LHCN-M2 (cell line): ENCODE measurements at places on chromosomes 12 and 14. TPM values are rescaled to one million over a fixed set of nuclear protein-coding genes. Genes with fewer than 3 reads are reported as not detected.

DNA sequence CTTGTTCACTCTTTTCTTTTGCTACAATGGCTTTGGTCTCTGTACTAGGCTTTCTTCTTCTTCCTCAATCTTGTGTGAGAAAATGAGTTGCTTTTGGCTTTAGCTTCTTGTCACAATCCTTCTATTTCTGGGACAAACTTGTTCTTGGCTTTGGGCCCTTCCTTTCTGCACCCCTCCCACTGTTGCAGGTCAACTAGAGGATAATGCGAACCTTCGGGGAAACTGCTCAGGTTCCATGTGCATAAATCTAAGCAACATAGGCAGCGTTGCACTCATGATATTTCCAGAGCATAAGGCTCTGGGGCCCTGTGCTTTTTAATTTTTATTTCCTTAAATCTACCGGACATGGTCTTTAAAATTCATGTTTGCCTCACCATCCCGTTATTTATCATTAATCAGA, 89.8 kb upstream of the LRIG3 start:
- no peak for DNase-seq

GRCh38 chr14:92651106-92651757, 97.2 kb downstream of the LGMN start:
- no peak for DNase-seq

DNA sequence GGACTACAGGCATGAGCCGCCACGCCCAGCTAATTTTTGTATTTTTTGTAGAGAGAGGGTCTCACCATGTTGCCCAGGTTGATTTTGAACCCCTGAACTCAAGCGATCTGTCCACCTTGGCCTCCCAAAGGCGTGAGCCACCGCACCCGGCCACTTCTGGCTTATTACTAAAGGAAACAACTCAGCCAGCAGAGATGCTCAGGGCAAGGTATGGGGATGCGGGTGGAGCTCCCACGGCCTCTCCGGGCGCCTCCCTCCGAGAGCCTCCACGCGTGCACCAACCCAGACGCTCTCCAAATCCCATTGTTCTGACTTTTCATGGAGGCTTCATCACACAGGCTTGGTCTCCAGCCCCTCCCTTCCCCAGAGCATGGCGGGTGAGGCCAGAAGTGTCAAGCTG, 6.1 kb upstream of the GPR132 start:
- DNase-seq: no peak

GRCh38 chr12:51893786-51894185, 5.9 kb downstream of the ANKRD33 start:
- no peak for DNase-seq

DNA sequence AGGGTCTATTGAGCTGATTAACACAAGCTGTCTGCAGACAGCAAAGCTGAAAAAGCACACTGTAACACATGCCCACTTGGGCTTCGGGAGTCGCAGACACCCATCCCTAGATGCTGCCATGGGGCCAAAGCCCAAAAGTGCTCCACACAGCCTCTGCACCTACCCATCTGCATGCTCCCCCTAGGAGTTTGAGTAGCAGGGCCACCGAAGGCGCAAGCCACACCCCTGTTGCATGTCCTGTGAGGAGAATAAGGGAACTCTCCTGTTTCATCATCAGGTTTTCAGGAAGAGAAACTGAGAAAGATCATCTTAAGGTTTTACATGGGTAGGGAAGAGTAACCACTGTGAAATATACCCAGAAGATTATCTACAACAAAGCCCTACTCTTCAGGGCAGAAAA, 5.6 kb upstream of the ST8SIA1 start:
- no peak for DNase-seq

Gene HOXC12
- 0.34 and 0.38 TPM in 2 replicates for total RNA-seq

Gene SLCO1A2
- total RNA-seq: 0.06 and 0.29 TPM in 2 replicates

Gene ACOT2
- 53.0 and 54.9 TPM in 2 replicates for total RNA-seq
